Effector CD4-positive, alpha-beta T cell (primary cell): ENCODE measurements at places on chromosomes 11 and 22.

DNA sequence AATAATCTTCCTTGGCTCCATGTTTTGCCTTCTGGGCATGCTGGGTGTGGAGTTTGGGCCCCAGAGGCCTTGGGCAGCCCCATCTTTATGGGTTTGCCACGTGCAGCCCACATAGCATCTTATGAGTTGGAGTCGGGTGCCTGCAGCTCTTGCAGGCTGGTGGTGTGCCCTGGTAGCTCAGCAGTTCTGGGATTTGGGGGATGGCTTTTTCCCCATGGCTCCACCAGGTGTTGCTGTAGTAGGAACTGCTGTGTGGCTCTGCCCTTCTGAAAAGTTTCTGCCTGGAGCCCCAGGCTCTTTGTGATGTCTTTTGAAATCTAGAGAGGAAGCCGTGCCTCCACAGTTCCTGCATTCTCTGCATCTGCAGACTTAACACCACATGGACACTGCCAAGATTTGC, 16.8 kb downstream of the EED start:
- no peak for DNase-seq

- DNase-seq: no peak
These were observed 18.1 kb upstream of the RFPL2 start for GRCh38 chr22:32222991-32223390.

- DNase-seq: no peak
These were observed 22.4 kb upstream of the TXNRD2 start for GRCh38 chr22:19963863-19964642.

- DNase-seq: no peak
These were observed 18.0 kb upstream of the TMEM135 start for GRCh38 chr11:87019613-87020271.

DNA sequence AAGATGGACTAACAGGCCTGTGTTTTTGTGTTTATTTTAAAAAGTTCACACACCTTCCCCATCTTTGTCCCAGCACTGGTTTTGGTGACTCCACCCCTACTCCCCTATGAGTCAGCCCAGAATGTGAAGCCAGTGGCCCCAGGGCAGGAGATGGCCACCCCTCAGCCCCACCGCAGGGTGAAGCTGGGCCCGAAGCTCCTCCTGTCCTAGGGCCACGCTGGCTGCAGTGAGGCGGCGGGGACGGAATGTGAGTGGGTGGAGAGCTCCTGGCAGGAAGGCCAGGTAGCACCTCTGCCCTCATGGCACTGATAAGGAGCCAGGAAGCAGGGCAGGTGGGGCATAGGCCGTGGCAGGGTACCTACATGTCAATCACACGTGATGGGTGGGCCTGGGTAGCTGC, 39.9 kb downstream of the SGSM3 start:
- no peak for DNase-seq

- peak; percentile 88 for DNase-seq
These were observed at the start of gene RCE1 for GRCh38 chr11:66842896-66843775. Gene RCE1, plus strand, starts transcription at chr11:66843441. Its CDS starts 15 bp downstream, at chr11:66843456.

DNA sequence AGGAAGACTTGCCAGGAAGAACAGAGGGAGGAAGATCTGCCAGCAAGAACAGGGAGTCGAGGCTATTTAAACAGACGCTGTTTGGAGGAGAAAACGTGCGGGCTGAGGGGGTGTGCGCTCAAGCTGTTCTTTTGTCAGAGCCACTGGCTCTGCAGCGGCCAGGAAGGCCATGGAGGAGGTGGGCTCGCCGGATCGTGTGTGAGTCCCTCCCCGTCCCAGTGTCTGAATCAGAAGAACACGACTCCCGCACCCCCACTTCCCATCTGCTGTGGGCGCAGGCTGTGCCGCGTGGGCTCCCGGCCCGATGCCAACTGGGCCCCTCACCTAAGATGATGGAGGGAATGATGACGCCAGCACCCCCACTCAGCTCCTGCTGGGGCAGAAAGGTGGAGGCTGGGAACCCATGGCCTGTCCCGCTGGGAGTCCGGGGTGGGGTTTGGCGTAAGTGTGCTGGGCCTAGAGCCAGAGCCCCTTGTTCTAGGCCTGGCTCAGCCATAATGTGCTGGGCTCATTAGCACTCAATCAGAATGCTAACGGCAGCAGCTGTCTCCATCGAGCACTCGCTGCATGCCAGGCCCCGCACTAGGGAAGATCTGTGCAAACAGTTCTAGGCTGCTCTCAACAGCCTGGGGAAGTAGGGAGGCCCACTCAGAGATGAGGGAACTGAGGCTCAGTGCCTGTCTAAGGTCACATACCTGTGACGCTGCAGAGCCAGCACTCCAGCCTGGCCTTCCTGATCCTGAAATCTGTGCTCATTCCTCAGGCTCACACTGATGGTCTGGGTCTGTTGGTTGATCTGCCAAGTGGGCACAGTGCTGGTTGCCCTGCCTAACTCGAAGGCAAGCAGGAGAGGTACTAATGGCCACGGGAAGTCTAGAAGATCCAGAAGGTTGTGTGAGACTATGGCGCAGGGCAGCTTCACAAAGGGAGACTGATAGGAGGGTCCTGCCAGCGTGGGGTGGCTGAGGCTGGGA, 11.5 kb downstream of the NPTXR start:
- DNase-seq: no peak

GRCh38 chr11:65136515-65137096, 2.3 kb upstream of the SYVN1 start:
- no peak for DNase-seq

DNA sequence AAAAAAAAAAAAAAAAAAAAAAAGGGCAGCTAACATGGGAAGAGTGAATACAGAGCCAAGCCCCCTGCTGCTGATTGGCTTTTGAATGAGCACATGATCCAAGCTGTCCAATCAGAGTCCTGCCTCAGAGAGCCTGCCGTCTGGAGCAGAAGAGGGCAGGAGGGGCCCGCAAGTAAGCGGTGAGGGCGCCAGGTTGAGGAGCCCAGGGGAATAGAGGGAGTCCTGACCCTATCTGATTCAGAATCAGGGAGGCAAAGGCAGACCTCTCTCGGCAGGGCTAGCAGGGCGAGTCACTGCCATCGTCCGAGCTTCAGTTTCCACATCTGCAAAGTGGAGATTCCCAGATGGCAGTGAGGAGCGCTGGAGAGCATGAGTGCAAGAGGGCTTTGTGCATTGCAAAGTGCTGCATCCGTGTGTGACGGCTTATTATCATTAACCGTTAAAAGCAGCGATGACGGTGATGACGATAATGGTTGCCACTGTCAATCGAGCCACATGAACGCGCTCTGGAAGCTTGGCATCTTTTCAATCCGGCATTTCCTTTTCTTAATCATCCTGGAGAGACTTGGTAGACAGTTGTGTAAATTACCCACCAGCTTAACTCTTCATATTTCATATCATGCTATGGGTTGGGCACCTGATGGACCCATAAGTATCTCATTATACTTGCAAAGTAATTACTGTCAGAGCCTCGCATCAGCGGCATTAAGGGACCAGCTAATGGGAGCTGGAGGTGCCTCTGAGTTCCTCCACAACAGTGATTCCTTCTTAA, 68.6 kb upstream of the ATXN10 start:
- no peak for DNase-seq

GRCh38 chr22:35581023-35581413, 36.1 kb downstream of the MB start:
- no peak for DNase-seq

GRCh38 chr11:93583490-93583889, 40.3 kb upstream of the SMCO4 start:
- no peak for DNase-seq

DNA sequence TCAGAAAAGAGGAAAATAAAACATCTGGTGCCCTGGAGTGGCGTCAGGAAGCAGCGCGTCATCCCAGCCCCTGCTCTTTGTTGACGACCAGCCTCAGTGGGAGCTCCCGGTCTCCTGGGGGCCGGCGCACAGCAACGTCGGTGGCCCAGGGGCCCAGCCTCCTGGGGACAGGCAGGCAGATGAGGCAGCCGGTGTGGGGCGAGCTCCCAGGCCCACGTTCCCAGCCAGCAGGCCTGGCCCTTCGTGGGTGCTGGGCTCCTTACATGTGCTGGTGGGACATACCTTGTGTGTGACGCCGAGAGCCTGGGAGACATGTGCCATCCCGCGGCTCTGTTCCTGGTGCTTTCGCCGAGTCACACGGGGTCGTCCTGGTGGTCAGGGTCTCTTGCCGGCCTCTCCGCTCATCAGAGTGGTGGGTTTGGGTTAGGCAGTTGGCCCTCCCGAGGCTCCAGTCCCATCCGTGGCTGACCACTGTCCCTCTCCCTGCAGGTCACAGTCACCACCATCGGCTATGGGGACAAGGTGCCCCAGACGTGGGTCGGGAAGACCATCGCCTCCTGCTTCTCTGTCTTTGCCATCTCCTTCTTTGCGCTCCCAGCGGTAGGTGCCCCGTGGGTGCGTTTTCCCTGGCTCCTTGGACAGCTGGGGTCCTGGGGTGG, 116.7 kb downstream of the KCNQ1OT1 start:
- DNase-seq: peak; percentile 1

- no peak for DNase-seq
These were observed 183.4 kb downstream of the SHANK2 start for GRCh38 chr11:71068963-71069362.

GRCh38 chr11:44453871-44454270, 111.6 kb upstream of the CD82 start:
- no peak for DNase-seq

GRCh38 chr11:64263947-64264317, 12.6 kb downstream of the PLCB3 start:
- no peak for DNase-seq

- no peak for DNase-seq
These were observed 1129.1 kb downstream of the DLG2 start for GRCh38 chr11:84497981-84498411.

GRCh38 chr11:10693509-10694081, at the start of gene IRAG1:
Gene IRAG1, minus strand, starts transcription at chr11:10693755. Its CDS starts 153 bp downstream, at chr11:10693602.
- no peak for DNase-seq

GRCh38 chr11:123362941-123363340, 67.1 kb upstream of the GRAMD1B start:
- DNase-seq: no peak

- peak; percentile 61 for DNase-seq
These were observed 1.6 kb upstream of the BCR start for GRCh38 chr22:23178512-23179254.

DNA sequence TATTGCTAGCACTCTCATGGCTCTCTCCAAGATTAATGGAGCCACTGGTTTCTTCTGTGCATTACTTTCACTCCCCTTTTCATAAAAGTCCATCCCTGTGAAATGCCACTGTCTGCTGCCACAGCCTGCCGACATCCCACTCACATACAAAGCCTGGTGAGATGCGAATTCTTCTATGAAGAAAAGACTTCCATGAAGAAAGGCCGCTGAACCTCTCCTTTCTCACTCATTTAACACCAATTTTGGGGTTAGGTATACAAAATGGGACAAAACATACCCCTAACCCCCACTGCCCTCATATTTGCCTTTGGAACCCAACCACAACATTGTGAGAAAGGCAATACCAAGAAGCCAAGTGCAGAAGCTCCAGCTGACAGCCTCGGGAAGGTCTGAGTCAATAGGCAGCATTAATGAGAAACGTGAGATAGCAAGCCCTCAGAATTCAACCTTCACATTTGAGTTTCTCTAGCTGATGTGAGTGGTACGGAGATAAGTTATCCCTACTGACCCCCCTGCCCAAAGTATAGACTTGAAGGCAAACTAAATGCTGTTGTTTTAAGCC, 156.4 kb downstream of the ATG16L2 start:
- DNase-seq: no peak

- DNase-seq: no peak
These were observed 3.1 kb downstream of the CD3D start for GRCh38 chr11:118339281-118339961.

- DNase-seq: no peak
These were observed 15.6 kb downstream of the MOV10L1 start for GRCh38 chr22:50105208-50106100.

DNA sequence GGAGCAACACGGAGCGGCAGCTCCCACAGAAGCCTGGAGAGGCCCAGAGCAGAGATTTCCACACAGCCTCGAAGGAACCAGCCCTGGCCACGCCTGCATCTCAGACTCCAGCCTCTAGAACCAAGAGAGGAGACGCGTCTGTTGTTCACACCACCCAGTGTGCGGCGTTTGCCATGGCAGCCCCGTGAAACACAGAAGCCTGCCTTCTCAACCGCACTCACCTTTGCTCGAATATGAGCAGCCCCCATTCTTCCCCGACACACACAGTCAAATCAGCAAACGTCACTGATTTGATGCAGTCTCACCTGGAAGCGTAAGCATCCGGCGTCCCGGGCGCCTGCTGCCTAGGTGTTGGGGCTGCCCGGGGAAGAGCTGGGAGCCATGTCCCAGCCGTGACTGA, 14.2 kb upstream of the TALDO1 start:
- no peak for DNase-seq

- DNase-seq: no peak
These were observed 104.1 kb downstream of the EHF start for GRCh38 chr11:34724973-34725372.

GRCh38 chr11:59273373-59273841, 60.7 kb upstream of the MPEG1 start:
- no peak for DNase-seq

GRCh38 chr22:39703928-39704639, 133.5 kb downstream of the CACNA1I start:
- no peak for DNase-seq

DNA sequence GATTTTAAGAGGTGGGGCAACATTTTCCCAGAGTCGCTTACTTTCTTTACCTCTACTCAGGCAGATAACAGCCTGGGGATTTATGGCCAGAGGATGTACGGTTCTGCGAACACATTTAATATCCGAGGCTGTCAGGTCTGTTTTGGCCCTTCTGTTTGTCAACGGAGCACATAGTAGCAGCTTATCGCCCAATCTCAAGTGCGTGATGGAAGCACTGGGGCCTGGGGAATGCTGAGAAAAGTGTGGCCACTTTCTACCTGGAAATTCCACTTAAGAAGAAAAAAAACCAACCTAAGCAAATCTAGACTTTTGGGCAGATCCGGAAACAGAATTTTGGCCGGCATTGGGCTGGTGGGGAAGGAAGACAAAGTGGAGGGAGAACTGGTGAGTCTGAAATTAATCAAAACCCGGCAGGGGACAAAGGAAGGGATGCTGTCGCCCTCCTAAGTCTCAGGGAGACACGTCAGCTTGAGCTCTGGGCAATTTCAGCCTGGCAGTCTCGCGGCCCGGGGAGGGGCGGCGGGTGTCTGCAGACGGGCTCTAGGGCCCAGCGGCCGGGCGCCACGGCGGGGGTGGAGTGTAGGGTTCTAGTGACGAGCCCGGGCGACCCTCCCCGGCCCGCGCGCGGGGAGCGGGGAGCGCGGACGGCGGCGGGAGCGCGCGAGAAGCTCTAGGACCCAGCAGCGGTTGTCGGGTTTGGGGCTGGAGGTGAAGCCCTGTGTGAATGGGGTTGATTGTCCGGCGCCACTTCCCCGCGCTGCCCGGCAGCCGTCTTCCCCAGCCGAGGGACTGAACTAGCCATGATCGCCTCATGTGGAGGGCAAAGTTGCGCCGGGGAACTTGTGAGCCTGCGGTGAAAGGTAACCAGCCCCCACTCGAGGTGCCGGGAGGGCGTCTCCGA, at the start of gene AMOTL1:
Gene AMOTL1 (plus strand): TSS at position 656 of the 901 bp plus-strand sequence. CDS start 156 bp downstream, at position 812.
- no peak for DNase-seq

GRCh38 chr11:996681-997080, 39.8 kb downstream of the MUC6 start:
- DNase-seq: no peak

DNA sequence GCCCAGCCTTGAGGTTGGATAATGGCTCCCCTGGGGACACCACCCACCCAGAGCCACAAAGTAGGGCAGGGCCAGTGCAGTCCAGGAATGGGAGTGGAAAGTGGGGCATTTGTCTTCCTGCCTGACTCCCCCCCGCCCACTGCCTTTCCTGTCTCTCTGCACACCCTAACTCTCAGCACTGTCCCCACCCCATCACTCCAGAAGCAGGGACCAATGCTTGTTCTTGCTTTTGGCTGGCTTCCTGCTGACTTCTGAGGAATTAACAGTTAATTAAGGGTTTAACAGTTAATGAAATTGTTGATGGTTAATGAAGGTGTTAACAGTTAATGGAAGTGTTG, 4.7 kb downstream of the PITPNM1 start:
- no peak for DNase-seq

- no peak for DNase-seq
These were observed 1.0 kb downstream of the POU2AF3 start for GRCh38 chr11:111299101-111300026.
